ENCODE measurements at places on chromosomes 7 and 10.

- DNase-seq: no peak
Observed at GRCh38 chr10:123942114-123942861, 50.7 kb upstream of the CPXM2 start.

GRCh38 chr7:140239653-140239935 is 62.8 kb upstream of the KDM7A start:
- DNase-seq: no peak

GRCh38 chr7:95723583-95724180 is 48.7 kb upstream of the DYNC1I1 start:
- peak; percentile 0 for DNase-seq

DNA sequence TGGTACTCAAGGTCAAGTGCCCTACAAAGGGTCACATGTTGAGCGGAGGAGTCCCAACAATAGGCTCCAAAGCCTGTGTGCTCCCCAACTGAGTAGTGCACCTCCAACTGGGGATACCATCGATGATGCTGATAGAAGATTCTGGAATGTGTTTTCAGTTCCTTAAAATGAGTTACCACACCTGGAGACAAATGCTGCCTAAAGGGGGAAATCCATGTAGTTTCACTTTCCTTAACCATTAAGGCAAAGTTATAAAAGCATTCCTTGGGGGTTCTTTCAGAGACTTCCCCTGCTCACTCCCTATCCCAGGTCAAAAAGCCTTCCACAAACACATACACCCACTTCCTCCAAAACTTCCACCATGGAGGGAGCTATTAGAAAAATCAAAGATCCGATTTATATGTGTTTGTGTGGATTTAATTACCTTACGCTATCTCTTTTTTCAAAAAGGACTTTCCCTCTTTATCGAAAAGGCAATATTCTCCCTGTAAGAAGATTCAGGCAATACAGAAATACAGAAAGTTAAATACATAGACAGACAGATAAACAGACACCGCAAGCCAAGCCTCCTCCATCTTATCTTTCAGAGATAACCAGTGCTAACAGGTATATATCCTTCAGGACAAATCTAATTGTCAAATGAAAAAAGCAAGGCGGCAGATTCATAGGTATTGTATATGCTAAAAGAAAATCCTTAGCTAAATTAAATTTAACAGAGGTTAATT is 135.9 kb upstream of the ASAH2 start:
- DNase-seq: no peak

DNA sequence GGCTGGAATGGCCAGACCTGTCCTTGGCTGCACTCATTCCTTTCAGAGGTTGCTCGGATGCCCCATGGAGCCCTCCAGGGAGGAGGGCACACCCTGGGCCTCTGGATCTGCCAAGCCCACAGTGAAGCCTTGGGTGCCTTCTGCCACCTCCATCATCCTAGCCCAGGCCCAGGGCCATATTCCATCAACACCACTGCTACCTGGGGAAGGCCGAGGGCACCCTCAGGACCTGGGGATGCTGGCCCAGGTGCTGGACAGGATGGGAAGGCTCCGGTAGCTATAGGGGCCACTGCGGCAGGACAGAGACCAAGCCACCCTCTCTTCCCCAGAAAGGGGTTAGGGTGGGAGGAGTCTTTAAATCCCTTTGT is 810 bp downstream of the OPN4 start:
- no peak for DNase-seq

Measured in foreskin fibroblast (primary cell).